Thoracic aorta (tissue), 2 donors: ENCODE measurements at places on chromosomes 3 and 15. TPM values are rescaled to one million over a fixed set of nuclear protein-coding genes. Genes with fewer than 3 reads are reported as not detected.

- no peak for DNase-seq
Measured at GRCh38 chr15:60419753-60420152, 22.0 kb upstream of the ANXA2 start.

- no peak for DNase-seq
Measured at GRCh38 chr3:62665627-62666437, 209.4 kb downstream of the CADPS start.

The TM4SF18 gene
- 1.9 TPM for total RNA-seq

DNA sequence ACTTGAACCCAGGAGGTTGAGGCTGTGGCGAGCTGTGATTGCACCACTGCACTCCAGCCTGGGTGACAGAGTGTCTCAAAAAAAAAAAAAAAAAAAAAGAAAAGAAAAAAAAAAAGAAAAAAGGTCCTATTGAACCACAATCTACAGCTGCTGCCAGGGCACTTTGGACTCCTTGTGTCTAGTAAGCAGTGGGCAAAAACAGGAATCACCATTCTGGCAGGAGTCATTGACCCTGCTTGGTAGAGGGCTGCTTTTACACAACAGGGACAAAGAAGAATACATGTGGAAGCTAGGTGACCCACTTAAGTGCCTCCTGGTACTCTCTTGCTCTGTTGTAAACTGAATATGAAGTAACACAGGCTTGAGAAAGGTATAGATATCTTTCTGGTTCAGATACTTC is 14.6 kb upstream of the PCCB start:
- DNase-seq, result no peak

GRCh38 chr3:181948286-181948685 is 236.6 kb downstream of the SOX2 start:
- DNase-seq, result no peak

GRCh38 chr3:100629421-100630127 is 20.2 kb downstream of the ADGRG7 start:
- no peak for DNase-seq

DNA sequence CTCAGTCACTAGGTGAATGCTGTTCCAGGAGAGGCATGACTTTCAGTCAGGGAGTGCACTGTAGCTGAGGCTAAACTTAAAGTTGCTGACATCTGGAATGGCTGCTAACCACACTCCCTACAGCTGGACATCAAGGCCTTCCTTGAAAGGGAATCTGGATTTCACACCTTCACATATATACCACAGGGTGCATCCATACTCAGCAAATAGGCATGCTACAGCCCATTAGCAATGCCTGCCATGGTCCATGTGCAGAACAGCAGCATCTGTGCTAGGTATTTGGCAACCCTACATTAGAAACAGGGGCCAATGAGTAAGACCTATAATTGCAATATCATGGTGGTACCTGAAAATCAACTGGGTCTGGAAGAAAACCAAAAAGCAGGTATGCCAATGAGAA is 74.8 kb downstream of the SNTN start:
- DNase-seq, result no peak

GRCh38 chr3:180253283-180253682 is 216.5 kb upstream of the PEX5L start:
- no peak for DNase-seq

DNA sequence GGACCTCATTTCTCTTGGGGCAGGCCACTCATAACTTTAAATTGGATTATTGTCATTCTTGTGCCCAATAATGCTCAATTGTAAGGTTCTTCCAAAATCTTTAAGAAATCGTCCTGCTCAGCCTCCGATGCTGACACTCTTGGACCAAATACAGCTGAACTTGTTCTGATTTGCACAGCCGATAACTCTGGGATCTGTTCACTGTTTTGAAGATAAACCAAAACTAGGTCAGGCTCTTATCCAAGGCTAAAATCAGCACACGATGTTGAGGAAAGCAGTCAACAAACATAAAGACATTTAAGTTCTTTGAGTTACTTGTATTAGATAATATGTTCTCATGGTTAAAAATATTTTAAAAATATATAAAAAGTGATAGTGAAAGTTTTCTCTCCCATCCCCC is 52.0 kb upstream of the NEO1 start:
- no peak for DNase-seq

The FAM107A gene
- 25.3 TPM for total RNA-seq

- DNase-seq, result no peak
Measured at GRCh38 chr3:4907643-4908432, 71.4 kb upstream of the BHLHE40 start.

DNA sequence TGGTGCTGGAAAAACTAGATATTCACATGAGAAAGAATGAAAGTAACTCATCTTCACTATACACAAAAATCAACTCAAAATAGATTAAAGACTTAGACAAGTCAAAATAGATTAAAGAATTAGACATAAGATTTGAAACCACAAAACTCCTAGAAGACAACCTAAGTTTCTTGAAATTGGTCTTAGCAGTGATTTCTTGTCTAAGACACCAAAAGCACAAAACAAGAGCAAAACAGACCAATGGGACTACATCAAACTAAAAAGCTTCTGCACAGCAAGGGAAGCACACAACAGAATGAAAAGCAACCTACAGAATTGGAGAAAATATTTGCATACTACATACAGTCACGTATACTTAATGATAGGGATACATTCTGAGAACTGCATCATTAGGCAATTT is 6.5 kb upstream of the VPS39 start:
- no peak for DNase-seq

- no peak for DNase-seq
Measured at GRCh38 chr3:46124216-46125177, 83.6 kb downstream of the CCR1 start.

- DNase-seq, result no peak
Measured at GRCh38 chr3:67034371-67034770, 36.3 kb downstream of the KBTBD8 start.

The CHRNA7 gene
- total RNA-seq, result 1.9 TPM

The CFAP92 gene
- total RNA-seq, result 0.68 TPM

The CDC25A gene
- not detected for total RNA-seq

- DNase-seq, result no peak
Measured at GRCh38 chr3:95333826-95334225, 1271.0 kb downstream of the NSUN3 start.

DNA sequence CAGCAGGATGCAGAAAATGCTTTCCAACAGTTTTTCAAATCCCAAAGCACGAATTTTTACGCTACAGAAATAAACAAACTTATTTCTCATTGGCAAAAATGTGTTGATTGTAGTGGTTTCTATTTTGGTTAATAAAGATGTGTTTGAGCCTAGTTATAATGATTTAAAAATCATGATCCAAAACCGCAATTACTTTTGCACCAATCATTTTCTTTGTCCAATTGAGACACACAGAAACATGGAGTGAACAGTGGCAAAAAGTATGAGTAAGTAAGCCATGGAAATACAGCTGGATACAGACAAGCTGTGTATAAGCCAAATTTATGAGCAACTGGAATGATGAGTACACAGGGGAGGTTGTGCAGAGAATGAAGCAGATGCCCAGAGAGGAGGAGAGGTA is 427.9 kb downstream of the NTRK3 start:
- DNase-seq, result no peak

GRCh38 chr3:145094355-145094941 is 1066.5 kb downstream of the PLOD2 start:
- DNase-seq, result no peak

The TMEM40 gene
- total RNA-seq, result not detected

- no peak for DNase-seq
Measured at GRCh38 chr3:177410730-177411129, 213.4 kb upstream of the TBL1XR1 start.

The EXD1 gene
- total RNA-seq, result not detected

DNA sequence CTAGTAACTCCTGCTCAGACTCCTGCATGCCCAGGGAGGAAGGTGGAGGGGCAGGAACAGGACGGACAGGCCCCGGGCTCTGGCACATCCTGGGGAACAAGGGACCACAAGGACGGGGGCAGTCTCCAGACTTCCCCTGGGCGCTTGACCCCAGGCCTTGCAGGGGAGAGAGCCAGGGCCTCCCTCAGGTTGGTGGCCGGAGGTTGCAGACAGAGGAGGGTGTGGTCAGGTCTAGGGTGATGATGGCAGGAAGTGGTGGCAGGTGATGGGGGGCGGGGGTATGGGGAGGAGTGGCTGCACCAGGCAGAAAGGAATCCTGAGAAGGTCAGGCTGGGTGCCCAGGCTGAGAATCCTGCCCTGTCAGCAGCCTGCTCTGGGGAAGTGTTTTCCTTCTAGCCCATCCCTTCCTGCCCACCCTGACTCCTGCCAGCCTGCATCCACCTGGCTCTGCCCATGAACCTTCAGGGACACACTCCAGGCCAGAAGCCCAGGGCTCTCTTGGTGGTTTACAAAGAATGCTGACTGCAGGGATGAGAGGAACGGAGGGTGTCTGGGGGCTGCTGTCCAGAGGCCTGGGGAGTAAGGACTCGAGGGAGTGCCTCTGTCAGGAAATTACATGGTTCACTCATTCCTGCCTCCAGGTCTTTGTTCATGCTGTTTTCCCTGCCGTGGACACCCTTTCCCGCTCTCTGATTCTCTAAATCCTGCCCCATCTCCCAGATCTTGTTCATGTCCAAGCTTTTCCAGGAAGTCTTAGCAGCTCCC is 15.8 kb downstream of the LOXL1 start:
- DNase-seq, result no peak

The CAMP gene
- total RNA-seq, result not detected

GRCh38 chr3:23304424-23304823 is 101.3 kb downstream of the UBE2E2 start:
- DNase-seq, result no peak

GRCh38 chr15:41804361-41804760 is 23.5 kb upstream of the JMJD7 start:
- no peak for DNase-seq

DNA sequence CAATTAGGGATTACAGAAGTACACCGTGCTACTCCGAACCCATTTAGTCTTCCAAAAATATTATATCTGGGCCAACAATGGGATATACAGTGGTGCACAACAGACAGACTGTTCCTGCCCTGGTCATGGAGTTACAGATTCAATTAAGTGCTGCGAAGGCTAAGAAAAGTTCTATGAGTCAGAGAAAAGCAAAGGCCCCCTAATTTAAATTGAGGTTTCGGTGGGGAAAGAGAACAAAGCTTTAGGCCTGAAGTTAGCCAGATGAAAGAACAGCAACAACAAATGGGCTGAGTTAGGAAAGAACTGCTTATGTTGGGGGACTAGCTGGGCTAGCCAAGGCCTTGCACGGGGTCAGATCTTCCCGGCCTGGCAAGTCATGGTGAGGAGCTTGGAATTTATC is 131.8 kb downstream of the MDFIC2 start:
- no peak for DNase-seq

- no peak for DNase-seq
Measured at GRCh38 chr3:33919312-33920120, 121.1 kb downstream of the PDCD6IP start.

GRCh38 chr3:189186101-189186500 is 14.3 kb downstream of the TPRG1 start:
- DNase-seq, result peak; percentile 4

The SCN11A gene
- not detected for total RNA-seq

DNA sequence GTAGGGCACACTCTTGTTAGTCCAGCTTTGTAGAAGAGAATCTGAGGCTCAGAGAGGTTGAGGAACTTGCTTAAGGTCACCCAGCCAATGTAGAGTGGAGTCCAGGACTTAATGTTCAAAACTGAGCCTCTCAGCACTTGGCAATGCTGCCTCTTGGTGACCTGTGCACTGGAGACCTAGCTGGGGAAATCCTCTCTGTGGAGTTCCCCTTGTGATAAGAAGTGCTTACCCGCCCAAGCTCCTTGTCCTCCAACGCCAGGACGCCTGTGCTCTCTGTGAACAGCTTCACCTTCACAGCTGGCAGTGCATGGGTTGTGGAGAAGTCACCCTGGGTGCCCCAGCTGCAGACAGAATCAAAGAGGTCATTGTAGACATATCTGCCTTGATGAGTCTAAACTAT is 219.1 kb upstream of the FEZF2 start:
- no peak for DNase-seq

DNA sequence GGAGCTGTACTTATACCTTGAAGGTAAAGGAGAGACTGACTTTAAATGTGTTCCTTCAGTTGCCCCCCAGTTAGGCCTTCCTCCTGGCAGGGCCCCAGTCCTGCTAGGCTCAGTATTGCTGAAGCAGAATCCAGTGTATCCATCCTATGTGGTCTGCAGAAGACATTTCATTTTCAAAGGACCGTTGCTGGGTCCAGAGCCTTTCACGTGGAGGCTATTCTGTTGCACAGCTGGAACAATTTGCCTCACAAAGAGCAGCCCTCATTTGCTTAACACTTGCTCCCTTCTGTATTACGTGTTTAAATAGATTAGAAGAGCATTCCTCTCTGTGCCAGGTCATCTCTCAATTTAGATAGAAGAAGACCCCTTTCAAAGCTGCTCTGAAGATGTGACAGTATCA is 78.9 kb upstream of the CFAP20DC start:
- no peak for DNase-seq

DNA sequence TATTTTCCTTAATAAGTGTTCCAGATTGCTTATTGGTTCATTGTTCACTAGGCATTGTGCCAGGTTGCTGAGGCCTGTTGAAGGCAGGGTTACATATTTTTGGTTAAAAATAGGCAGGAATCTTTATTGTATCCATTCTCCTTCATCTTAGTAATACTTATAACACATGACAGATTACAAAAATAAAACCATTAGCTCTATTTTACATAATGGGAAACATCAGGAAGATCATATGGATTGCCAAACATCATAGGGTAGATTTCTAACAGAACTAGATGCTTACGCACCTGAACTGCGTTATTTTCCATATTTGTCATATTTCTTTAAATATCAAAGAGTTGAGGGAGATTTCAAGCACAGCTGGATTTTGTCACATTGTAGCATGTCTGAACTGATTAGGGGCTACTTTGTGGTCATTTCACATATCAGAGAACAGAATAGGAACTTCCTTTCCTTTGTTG is 462.9 kb upstream of the SGO1 start:
- no peak for DNase-seq

- peak; percentile 89 for DNase-seq
Measured at GRCh38 chr15:58331913-58332675, 99.7 kb upstream of the LIPC start.

- no peak for DNase-seq
Measured at GRCh38 chr15:42140383-42141070, 15.9 kb downstream of the PLA2G4F start.

The DNAH1 gene
- 21.0 TPM for total RNA-seq

The RYR3 gene
- total RNA-seq, result 40.1 TPM

DNA sequence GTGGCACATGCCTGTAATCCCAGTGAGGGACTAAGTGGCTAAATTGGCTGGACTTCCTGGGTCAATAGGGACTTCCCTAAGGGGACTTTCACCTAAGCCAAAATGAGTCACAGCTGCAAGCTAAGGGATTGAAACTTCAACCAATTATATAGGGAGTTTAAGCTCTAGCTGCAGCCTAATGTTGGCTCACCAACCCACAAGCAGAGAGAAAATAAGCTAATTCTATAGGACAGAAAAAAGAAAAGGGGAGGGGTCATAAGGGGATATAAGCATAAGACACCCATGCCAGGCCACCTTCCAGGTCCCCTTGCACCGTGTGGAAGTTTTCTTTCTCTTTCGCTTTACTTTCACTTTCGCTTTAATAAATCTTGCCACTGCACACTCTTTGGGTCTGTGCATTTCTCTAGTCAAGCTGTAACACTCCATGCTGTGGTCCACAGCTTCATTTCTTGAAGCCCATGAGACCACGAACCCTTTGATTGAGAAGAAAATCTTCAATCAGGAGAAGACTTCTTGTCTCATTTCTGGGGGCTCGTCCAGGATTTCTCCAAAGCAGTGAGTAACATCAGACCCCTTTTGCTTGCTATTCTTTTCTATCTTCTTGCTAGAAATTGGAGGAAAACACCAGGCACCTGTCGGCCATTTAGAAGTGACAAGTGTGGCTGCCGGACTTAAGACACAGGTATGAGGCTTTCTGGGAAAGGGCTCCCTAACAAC is 192.3 kb downstream of the IGSF11 start:
- DNase-seq, result no peak

The HDAC11 gene
- 15.8 TPM for total RNA-seq

- DNase-seq, result no peak
Measured at GRCh38 chr3:139758654-139759291, 81.0 kb upstream of the NMNAT3 start.
